ENCODE measurements at places on chromosomes 2 and 18. TPM values are rescaled to one million over a fixed set of nuclear protein-coding genes. Genes with fewer than 3 reads are reported as not detected.

- no peak for DNase-seq
These were observed 2.4 kb downstream of the DGKD start for GRCh38 chr2:233356546-233357308.

GRCh38 chr18:59459369-59460071 is 100.5 kb upstream of the LMAN1 start:
- DNase-seq: no peak

UGT1A5 gene
- not detected for total RNA-seq

DNA sequence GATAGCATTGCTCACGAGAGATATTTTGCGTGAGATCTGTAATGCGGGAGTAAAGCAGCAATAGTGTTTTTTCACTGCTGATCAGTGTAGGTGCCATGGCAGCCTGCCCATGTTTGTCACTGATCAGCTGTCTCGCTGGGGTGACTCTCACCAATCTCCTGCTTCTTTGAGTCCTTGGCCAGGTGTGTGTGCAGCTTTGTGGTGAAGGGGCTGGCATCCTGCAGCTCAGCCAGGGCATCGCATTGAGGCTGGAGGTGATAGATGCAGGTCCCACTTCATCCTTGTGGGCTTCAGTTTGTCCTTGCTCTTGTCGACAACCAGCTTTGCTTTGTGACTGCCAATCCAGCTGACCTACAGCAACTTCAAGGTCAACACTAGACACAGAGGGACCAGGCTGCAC is 258.3 kb upstream of the CXCR4 start:
- no peak for DNase-seq

- DNase-seq: no peak
These were observed 68.5 kb upstream of the STK17B start for GRCh38 chr2:196239622-196240587.

- DNase-seq: peak; percentile 63
These were observed 129.7 kb downstream of the MAP3K20 start for GRCh38 chr2:173205375-173205774.

HOXD9 gene
- total RNA-seq: 5.9 TPM

LHCGR gene
- total RNA-seq: not detected

DNA sequence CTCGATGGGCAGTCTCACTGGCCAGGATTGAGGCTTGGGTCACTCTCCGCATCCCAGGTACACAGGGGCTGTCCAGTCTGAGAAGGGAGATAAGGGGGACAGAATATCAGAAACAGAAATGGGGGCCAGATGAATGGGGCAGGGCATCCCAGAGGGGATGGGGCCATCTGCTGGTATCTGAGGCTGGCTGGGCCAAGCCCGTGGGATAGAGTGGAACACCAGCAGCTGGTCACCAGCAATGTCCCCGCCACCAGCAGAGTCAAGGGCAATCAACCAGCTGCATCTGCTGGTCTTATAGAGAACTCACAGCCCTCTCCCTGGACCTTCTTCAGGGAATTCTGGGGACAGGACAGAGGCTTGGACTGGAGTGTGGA is 128.8 kb upstream of the HAAO start:
- no peak for DNase-seq

FOXD4L1 gene
- not detected for total RNA-seq

RIT2 gene
- total RNA-seq: not detected

DNA sequence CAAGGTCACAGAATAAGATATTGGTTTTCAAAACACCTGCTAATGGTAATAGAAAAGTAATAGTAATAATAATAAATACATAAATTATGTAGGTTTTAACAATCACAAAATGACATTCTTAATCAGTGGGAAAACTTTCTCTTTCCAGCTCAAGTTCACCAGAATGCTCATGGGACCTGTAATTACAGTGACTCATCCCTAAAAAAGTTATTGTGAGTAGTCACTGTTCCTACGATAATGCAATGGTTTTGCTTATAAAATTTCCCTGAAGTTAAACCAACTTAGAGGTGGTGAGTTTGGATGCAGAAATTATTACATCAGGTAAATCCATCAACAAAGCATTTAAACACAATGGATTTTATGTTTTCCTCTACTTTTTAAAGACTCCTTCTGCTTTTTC is 502.3 kb downstream of the PID1 start:
- no peak for DNase-seq

TM4SF20 gene
- total RNA-seq: not detected

DNA sequence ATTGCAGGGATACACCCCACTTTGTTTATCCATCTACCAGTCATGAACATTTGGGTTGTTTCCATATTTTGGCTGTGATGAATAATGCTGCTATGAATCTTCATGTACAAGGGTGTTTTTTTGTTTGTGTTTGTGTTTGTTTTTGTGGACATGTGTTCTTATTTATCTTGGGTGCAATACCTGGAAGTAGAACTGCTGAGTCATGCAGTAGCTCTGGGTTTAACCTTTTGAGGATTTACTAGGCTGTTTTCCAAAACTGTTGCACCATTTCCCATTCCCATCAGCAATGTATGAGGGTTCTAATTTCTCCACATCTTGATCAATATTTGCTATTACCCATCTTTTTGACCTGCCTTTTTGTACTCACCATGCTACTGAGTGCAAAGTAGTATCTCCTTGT is 140.0 kb upstream of the CYP1B1 start:
- no peak for DNase-seq

DNA sequence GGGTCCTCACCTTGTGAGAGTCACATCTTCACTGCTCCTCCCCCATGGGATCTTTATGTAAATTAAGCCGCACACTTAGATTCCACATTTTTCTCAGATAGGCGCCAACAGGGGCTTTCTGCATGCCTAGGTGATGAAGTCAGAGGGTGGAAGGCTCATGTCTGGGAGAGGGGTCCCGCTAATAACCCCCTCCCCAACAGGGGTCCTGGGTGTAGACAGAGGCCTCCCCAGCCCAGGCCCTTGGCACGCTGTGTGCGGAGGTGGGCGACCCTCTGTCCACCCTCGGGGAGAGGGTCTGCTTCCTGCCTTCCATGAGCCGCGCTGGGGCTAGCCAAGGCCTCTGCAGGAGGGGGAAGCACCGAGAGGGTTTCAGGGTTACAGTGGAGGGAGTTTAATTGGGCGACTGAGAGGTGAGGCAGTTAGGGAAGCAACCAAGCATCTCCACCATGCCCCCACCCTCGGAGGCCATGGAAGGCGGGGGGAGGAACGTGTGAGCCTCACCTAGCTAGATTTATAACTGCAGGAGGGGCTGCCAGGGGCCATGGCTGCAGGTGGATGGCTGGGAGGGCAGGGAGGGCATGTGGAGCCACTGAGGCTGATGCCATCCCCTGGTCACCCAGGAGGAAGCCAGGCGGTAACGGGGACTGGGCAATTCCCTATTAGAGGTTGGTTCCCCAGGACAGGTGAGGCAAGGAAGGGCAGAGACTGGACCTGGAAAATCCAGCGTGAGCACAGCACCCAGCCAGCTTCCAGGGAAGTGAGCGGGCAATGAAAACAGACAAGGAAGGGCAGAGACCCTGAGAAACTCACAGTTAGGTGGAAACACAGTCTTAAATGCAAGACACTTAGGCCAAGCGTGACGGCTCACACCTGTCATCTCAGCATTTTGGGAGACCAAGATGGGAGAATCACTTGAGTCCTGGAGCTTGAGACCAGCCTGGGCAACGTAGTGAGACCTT is 7.7 kb upstream of the PXDN start:
- DNase-seq: no peak

LCT gene
- total RNA-seq: not detected

CPS1 gene
- 15.8 TPM for total RNA-seq

ANKRD53 gene
- total RNA-seq: 0.74 TPM

GRCh38 chr2:237630216-237631000 is 3.0 kb downstream of the LRRFIP1 start:
- no peak for DNase-seq

- no peak for DNase-seq
These were observed 156.2 kb upstream of the NABP1 start for GRCh38 chr2:191521608-191522208.

DNA sequence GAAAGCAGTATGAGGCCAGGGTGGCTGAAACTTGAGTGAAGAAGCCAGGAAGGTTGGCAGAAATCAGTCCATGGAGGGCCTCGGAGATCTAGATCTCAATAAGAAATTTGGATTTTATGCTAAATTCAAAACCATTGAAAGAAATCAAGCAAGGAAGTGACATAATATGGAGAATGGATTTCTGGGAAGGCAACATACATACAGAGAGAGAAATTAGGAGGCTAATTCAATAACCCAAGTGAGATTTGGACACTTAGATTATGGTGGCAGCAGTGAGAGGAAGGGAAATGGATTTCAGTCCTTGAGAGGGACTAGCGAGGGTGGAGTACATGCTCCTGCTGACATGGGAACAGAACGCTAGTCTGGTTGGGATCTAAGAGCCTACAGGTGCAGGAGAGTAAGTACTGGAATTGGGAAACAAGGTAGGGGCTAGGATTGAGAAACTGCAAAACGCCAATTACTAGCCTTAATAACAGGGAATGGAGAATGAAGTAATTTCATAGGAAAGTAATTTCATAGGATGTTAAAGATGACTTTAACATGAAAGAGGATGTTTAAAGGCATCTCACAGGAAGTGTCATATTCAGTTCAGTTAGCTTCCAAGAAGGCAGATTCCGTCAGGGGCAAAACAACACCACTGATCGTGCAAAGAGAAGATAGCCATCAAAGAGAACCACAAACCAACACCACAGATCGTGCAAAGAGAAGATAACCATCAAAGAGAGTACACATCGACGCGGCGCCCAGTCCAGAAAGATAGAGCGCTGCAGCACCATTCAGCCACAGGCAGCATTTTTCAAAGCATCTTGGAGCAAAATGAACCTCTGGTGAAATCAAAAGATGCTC is 27.2 kb downstream of the CDKL4 start:
- no peak for DNase-seq

GRCh38 chr2:226031647-226032501 is 632.4 kb downstream of the NYAP2 start:
- no peak for DNase-seq

- DNase-seq: no peak
These were observed 8.2 kb downstream of the ZFP36L2 start for GRCh38 chr2:43218155-43218701.

GRHL1 gene
- 25.7 TPM for total RNA-seq

TUBB8B gene
- 1.0 TPM for total RNA-seq

GRCh38 chr18:50154420-50154819 is 40.5 kb downstream of the MYO5B start:
- DNase-seq: no peak

DNA sequence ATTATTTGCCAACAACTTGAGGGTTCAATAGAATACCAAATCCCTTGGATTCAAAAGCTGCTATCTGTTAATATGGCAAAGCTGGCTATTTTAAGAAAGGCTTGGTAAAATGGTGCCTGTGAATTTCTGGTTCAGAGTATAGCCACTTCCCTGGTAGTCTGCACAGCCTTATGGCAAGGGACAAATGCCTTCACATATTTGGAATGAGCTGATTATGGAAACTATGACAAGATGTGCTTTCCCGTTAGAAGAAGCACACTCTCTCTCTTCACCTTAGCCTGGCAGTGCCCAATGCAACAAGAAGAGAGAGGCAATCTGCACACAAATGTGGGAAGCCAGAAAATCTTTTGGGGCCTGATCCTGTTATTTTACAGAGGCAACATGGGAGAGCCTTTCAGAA is 47.5 kb upstream of the MAP3K20 start:
- DNase-seq: no peak

Measured in prostate gland (tissue), 2 donors.